ENCODE measurements at places on chromosomes 3 and 15.

DNA sequence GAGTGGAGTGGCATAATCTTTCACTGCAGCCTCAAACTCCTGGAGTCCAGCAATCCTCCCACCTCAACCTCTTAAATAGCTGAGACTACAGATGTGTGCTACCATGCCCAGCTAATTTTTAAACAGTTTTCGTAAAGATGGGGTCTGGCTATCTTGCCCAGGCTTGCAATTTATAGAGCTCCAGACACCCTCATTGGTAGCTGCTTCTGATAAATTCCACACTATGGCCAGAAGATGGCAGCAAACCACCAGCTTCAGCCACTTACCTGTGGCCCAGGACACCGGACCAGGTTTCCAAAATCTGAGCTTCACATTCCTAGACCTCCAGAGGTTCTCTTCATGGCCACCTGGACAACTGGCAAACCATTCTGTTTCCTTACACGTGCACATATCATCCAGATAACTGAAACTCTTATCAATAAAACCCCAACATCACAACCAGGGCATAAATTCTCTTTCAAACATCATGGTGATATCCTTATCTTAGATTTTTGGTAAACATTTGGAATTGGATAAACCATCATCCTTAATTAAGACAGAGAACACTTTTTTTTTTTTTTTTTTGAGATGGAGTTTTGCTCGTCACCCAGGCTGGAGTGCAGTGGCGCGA, 28.9 kb downstream of the FBXW12 start:
- DNase-seq = no peak

DNA sequence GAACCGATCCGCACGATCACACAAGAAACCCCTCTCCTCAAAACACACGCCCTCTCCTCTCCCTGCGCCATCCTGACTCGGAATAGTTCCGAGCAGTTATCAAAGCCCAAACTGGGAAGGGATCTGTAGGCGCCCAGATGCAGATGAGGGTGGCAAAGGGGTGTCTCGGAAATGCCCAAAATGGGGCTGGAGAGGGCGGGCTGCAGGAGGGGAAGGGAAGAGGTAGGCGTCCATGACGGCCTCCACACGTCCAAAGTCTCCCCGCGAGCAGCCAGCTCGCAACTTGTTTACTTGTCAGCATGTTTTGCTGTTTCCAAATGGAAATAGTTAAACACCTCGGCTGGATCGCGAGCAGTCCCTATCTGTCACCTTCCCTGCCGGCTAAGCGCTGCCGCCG, 1.5 kb downstream of the NTRK3 start:
- DNase-seq = no peak

DNA sequence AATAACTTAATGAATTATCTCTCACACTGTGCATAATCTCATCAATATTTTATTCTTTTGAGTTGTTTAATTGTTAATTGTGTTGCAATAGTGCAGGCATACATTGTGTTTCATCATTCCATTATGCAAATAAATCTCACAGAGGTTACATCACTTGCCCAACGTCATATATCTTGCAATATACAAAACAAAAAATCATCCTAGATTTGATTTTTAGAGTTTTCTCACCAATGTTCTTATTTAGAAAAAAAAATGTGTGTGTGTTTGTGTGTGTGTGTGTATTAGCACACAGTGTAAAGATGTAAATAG, 662.5 kb upstream of the GBE1 start:
- DNase-seq = no peak

- no peak for DNase-seq
These were observed 15.5 kb upstream of the THRB start for GRCh38 chr3:24510030-24510648.

DNA sequence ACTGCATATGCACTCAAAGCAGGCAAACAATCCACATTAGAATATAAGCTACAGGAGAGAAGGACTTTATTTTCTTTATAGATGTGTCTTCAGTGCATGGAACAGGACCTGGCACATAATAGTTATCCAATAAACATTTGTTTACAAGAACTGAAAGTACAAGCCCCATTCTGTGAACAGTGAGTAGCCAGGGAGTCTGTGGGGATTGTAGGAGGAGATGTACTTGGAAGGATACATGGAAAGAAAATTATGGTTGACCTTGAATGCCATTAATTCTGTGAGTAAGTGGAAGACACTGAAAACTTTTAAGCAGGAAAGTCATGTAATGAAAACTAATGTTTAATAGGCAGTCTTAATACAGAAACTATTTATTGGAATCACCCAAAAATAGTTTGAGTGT, 28.3 kb downstream of the MASP1 start:
- no peak for DNase-seq

DNA sequence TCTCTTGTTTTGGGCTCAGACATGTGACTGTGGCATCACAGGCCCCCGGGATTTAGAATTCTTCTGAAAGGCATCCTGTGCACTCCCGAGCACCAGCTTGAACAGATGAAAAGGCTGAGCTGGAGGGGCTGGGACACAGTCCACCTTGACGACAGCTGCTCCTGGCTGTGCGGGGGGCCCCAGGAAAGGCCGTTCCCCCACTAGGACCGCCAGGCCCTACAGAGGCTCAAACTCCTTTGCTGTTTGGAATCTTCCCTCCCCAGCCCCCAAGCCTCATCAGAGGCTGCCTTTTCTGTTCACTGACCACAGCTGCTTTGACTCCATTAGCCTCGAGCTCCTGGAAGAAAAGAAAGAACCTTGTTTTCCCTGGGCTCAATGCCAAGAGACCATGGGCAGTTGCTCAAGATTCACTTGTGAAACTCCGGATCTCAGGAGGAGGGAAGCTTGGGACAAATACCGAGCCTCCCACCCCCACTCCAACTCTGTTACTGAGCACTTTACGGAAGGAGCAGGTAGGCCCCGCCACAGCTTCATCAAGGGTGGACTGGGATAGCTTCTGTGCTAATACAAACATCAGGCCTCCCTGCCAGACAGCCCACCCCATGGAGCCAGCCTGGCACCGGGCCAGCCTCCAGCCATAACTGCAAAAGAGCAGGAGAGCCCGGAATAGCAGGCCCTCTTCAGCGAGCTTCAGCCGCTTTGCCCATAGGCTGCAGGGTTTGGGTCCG, 15.7 kb downstream of the CIDEC start:
- DNase-seq = peak; percentile 28

- no peak for DNase-seq
These were observed 37.4 kb downstream of the FRMD5 start for GRCh38 chr15:44157679-44158078.

DNA sequence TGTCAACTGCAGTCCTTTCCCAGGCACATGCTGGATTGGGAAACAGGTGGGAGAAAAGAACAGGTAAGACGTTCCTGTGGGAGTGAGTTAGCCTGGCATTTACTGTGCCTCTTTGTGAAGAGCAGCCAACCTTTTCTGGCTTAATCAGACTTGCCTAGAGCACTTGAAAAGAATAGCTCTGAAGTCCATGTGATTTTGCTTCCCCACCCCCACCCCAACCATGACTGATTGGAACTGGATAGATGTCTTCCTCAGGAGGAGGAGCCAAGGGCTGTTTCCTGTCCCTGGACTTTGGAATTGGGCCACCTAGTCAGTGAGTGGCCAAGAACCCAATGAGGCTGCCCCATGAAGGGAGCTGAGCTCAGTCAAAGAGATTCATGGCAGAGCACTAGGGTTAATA, 4.7 kb upstream of the TMEM41A start:
- no peak for DNase-seq

Measured in glutamatergic neuron (in vitro differentiated cells).